ENCODE measurements at places on chromosomes 6 and 20.

DNA sequence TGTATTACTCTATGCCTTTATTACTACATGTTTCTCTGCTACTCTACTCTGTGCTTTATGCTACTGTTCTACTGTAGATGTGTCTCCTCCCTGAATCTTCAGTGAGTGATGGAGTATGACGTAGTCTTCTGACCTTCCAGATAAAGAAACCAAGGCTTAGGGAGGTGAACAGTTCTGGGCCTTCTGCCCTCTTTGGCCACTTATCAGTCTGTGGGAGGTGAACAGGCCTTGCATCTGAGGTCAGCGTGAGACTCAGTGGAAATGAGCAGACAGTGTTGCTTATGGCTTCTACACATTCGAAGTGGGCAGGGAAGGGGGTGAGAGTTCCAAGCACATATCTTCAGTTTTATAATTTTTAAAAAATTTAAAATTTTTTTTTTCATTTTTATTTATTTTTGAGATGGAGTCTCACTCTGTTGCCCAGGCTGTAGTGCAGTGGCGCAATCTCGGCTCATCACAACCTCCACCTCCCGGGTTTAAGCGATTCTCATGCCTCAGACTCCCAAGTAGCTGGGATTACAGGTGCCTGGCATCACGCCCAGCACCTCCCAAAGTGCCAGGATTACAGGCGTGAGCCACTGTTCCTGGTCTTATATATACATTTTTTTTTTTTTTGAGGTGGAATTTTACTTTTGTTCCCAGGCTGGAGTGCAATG lies 24.2 kb downstream of the MYBL2 start:
- no peak for DNase-seq

- no peak for DNase-seq
Measured at GRCh38 chr6:31401403-31401802, 2.0 kb upstream of the MICA start.

GRCh38 chr20:31698803-31699718 lies 23.6 kb downstream of the BCL2L1 start:
- peak; percentile 67 for DNase-seq

GRCh38 chr20:32205843-32206759 lies 1.4 kb downstream of the PLAGL2 start:
- DNase-seq, result no peak

DNA sequence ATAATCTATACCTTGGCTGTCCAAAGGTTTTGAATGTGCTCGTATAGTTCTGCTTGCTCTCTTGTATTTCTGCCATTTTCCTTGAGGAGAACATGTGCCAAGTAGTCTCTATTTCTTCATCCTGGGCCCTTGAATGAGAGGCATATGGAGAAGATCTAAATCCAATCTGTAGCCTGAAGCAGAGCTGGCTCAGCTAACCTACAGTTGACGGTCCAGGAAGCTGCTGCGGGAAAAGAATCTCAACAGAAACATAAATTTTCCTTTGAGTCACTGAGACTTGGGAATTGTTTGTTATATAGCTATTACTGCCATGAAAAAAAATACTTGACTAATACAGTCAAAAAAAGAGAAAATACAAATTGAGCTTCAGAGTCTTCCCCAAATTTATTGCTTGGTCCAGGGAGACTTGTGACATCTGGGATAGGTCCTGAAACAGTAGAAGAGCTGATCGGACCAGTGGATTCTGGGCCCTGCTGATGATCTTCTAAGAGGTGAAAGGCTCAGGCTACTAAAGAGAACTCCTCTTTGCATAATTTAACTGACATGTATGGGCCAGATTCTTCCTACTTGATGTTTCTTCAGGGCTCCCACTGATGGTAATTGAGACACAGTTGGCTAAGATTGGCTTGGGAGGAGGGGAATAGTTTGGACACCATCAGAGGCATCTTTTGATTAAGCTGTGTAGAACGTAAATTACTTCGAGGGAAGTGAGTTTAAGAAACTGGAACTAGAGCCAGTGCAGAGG lies 29.9 kb upstream of the PLCB4 start:
- no peak for DNase-seq

- DNase-seq, result no peak
Measured at GRCh38 chr20:8148501-8148900, 16.4 kb downstream of the PLCB1 start.

DNA sequence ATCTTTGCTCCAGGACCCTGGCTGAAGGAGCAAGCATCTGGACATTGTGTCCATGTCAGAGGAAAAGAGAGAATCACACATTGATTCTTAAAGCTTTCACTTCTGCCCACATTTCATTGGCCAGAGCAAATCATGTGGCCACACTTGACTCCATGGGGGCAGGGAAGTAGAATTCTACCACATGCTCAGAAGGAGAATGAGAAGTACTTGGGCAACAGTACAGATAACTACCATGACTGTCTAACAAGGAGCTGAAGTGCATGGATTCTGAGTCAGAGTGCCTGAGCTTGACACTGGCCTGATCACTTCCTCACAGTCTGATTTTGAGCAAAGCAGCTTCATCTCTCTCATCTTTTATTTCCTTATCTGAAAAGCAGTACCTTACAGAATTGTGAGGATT lies 38.6 kb downstream of the GHRH start:
- DNase-seq, result no peak

DNA sequence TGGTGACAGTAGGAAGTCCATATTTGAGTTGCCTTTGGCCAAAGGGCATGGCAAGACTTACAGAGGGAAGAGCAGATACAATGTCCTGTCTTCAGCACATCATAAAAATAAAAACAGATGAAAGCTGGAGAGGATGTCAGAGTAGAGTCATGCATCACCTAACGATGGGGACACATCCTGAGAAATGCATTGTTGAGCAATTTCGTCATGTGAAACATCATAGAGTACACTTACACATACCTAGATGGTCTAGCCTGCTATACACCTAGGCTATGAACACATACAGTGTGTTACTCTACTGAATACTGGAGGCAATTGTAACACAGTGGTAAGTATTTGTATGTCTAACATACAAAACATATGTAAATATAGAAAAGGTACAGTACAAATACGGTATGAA lies 75.6 kb downstream of the VEGFA start:
- DNase-seq, result no peak

DNA sequence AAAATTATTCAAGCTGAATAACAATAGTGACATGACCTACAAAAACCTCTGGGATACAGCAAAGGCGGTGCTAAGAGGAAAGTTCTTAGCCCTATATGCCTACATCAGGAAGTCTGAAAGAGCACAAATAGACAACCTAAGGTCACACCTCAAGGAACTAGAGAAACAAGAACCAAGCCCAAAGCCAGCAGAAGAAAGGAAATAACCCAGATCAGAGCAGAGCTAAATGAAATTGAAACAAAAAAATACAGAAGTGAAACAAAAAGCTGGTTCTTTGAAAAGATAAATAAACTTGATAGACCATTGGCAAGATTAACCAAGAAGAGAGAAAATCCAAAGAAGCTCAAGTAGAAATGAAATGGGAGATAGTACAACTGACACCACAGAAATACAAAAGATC lies 47.6 kb upstream of the NOTCH4 start:
- no peak for DNase-seq

GRCh38 chr6:56524891-56525703 lies 117.6 kb downstream of the DST start:
- DNase-seq, result no peak

- DNase-seq, result no peak
Measured at GRCh38 chr6:4338884-4339283, 203.5 kb upstream of the ECI2 start.

DNA sequence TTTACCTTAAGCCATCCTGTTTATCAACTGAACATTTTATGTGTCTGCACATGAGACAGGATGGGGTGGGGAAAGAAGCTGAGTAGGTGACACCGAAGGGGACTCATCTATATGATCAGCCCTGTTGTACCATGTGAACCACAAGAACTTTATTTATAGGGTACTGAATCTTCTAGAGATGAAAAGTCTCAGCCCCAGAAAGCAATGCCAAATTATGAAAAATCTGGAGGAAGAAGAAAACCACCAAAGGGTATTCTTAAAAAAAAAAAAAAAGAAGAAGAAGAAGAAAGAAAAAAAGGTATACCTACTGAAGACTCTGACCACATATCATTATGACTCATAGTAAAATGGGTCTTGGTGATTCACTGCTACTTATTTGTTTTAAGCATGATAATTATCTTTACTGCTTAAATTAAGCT lies 39.8 kb upstream of the HBS1L start:
- DNase-seq, result no peak

GRCh38 chr6:159684013-159684304 lies 9.1 kb downstream of the SOD2 start:
- DNase-seq, result no peak

- DNase-seq, result no peak
Measured at GRCh38 chr6:101728956-101729355, 335.4 kb downstream of the GRIK2 start.

DNA sequence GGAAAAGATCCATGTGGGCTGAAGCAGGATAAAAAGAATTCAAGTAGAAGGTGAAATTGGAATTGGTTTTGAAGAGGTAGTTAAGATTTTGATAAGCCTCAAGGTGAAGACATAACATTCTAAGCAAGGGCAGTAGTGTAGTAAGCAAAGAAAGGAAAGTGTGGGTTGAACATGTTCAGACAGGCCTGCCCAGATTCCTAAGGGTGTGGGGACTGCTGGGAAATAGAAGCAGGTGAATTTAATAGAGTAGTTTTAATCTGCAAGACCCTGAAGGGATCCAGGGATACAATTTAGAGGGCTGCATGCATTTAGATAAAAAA lies 19.1 kb downstream of the TAB2 start:
- DNase-seq, result no peak

DNA sequence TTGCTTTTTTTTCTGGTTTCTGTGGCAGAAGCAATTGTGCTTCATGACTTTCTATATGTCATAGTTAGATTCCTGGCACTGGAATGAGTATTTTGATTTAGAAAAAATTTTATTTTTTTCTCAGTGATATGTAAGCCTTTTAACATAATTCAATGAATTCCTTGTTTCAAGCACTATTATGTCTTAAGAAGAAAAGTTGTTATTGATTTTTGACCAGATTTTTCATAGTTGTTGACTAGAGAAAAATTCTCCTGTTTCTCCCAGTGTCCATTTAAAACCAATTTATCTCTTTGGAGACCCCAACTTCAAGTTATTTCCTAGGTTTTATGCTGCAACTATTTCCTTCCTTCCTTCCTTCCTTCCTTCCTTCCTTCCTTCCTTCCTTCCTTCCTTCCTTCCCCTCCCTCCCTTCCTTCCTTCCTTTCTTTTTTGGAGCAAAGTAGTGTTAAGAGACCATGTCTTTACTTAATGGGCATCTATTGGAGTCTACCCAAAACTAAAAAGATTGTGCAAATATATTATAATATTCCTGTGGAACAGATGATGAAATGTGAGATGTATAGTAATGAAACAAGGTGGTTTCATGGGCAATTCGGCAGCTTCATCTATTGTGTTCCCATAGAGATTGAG lies 346.9 kb downstream of the RNF144B start:
- no peak for DNase-seq

- no peak for DNase-seq
Measured at GRCh38 chr6:90859612-90860011, 272.7 kb upstream of the MAP3K7 start.

DNA sequence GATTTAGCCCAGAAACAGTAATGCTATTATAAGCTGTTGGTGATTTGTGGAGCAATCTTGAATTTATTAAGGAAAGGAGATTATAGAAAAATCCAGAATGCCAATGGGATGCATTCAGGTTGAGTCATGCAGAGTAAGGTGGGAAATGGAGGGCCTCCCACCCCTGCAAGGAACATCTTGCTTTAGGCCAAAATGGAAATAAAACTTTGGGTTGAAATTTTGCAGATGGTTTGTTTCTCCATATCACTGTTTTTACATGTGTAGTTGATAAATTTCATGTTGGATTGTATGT lies 152.4 kb downstream of the BCAS1 start:
- DNase-seq, result no peak

All from thoracic aorta (tissue), 2 donors.